ENCODE measurements at places on chromosomes 4 and X.
A peak's percentile ranks its signal among the peaks of the same experiment; 100 is the strongest.

DNA sequence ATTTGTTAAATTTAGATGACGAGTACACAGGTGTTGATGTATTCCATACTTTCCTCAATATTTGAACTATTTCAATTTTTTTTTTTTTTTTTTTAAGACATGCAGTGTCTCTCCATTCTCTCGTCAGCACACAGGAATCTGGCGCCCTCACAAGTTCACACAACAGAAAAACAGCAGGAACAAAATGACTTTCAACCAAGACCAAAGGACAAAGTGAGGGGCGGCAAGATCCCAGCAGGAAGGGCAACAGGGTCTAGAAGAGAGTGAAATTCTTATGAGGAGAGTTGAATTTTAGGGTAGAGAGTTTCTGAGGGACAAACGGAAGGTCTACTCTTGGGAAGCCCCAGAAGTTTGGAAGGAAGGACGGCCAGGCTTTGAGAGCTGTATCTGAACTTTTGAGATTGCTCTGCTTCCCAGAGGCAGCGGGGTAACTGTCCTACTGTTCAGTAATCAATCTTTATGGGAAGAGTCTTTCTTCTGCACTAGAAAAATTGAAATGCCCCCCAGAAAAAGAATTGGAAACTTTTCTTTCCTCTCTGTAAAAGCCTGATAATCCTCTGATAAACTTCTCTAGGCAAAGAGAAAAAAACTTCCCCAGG lies 760.2 kb downstream of the RAB28 start:
- DNase-seq = no peak

DNA sequence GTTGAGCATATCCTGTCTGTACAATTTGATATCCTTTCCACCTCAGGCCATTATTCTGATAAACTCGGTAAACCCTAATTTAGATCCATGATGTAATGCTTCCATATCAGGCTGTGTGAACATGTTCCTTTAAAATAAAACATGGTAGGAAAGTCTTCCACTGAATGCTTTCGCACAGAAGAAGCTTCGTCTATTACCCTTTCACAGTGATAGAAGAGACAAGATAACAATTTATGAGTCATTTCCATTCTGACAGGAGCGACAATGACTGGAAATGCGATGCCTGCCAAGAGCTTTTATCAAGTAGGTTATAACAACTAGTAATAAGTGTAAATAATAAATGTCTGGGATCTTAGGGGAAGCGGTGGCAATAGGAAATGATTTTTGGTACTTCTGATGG lies 98.8 kb downstream of the TTC29 start:
- DNase-seq = no peak

DNA sequence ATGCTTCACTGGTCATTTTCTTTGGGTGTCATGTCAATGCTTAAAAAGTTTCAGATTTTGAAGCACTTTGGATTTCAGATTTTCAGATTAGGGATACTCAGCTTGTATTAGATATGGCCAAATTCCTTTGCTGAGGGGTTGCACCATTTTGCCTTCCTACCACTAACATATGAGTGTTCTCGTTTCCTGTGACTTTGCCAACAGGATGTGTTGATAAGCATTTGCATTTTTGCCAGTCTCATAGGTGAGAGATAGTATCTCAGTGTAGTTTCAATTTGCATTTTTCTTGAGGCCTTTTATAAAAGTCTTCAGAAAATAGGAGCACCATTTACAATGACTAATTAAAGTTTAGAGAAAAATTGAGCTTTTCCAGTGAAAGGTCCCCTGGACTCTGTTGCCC lies 71.6 kb upstream of the CLCN4 start:
- DNase-seq = no peak

DNA sequence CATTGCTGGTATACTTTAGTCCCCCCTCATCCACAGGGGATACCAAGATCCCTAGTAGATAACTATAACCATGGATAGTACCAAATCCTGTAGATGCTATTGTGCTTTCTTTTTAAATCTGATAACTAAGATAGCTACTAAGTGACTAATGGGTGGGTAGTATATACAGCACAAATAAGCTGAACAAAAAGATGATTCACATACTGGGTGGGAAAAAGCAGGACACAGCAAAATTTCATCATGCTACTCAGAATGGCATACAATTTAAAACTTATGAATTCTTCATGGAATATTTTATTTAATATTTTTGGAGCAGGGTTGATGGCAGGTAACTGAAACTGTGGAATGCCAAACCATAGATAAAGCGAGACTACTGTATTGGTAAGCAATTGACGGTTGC lies 161.6 kb downstream of the IL15 start:
- no peak for DNase-seq

DNA sequence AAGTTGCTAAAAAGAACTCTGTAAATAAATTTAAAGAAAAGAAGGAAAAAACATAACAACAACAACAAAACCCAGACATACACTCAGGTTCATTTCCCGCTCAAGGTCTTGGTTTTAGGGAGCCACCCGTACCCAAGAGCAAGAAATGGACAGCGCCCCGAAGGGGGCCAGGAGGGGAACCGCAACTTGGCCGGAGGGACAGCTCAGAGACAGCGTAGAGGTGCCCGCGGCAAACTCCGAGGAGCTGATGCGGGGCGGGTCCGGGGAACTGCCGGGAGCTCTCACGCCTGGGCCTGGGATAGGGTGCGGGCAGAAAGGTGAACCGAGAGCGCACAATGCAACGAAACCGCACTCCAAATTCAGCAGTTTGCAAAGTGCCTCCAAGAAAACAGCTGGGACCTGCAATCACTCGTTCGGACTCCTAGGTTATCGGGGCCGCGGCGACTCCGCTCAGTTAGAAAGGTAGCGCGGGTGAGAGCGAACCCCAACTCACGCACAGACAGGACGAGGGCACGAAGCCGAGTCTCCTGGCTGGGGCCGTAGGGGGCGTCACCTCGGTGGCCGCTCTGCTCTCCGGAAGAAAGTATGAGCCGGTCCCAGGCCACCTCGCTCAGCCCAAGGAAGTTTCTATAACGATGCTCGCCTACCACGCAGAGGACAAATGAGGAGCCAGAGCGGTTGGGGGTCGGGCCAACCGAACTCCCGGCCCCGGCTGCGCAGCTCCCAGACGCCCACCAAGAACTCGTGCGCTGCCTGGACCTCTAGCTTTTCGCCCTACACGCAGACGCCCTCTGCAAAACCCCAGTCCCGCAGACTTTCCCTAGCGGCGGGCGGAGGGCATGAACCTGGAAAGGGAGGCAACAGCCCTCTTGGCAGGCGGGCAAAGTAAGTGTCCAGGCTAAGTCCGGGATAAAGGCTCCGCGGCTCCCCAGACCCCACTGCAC lies 1.4 kb downstream of the NDNF start:
- peak; percentile 64 for DNase-seq

GRCh38 chr4:79082997-79083396 lies 143.8 kb upstream of the PAQR3 start:
- DNase-seq = no peak

DNA sequence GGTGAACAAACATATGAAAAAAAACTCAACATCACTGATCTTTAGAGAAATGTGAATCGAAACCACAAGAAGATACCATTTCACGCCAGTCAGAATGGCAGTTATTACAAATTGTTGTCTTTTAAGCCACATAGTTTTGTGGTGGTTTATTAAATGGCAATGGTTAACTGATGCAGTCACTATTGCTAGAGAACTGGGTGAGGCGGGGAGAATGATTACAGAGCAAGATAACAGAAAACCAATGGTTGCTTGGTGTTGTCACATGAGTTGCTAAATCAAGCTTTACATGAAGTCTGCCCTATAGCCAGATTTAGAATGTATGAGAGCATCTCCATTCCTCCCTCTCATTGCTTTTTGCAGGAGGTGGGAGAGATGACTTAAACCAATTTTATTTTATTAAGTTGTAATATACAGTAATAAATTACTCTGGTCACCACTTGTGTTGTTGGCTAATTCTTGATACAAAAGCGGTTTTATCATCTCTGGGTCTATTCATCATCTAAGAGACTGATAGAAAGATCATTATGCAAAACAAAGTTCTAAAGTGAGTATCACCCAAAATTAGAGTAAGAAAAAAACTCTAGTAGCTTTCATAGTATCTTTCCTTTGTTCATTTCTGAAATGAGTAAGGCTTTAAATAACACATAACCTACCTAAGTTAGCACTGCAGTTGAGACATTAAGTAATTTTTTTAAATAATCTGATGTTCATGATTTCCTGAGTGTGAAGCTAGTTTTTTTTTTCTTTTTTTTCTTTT lies 859.5 kb downstream of the STIM2 start:
- DNase-seq = no peak

- DNase-seq = no peak
These were observed 329.7 kb upstream of the F9 start for GRCh38 chrX:139200793-139201192.

- DNase-seq = no peak
These were observed 8.6 kb downstream of the RCHY1 start for GRCh38 chr4:75505630-75506029.
